GOT3 (cell line): ENCODE measurements at places on chromosomes 2 and 18.

DNA sequence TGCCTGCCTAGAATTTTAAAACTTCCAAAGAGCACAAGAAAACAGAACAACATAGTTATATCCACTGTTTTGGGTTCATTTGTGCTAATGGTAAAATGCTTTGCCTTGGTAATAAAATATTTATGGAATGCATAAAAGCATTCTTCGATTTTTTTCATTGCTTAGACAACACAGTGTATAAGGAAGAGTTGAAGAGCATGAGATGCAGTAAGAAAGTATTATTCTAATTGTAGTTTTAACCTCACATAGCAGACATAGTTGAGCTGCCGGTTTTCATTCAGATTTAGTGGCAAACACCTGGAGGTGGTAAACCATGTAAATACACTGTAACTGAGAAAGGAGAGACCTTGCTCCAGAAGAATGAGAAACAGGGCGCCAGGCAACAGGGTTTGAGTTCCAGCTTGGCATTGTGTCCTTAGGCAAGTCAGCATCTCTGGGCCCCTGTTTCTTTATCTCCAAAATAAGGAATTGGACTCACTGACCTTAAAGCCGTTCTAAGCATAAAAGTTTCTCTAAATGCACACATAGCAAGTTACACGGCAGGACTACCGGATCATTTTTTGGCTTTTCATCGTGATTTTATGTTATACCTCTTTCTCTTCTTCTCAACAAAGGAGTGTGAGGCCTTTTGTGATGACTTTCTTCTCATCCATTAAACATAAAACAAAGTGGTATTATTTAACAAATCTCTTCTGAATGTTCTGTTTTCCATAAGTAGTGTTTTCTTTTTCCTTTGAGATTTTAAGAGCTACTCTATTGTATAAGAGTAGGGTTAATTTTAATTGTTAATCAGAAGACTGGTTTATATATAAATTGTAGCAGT is 7.9 kb downstream of the UGP2 start:
- DNase-seq, result no peak

DNA sequence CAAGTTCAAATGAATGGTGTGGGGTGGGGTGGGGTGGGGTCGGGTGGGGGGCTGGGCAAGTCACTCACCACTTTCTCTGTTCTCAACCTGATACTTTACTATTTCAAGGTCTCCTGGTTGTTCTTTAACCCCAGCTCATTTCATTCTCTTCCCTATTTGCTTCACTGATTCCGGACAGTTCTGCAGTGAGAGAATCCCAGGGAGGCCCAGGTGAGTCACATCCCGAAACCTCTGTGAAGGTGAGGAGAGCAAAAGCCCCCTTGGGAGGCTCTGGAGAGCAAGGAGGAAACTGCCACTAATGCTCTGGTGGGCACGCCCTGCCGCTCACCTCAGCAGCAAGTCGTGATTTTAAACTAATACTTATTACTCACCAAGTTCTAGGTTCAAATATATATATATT is 8.9 kb downstream of the EDAR start:
- no peak for DNase-seq

DNA sequence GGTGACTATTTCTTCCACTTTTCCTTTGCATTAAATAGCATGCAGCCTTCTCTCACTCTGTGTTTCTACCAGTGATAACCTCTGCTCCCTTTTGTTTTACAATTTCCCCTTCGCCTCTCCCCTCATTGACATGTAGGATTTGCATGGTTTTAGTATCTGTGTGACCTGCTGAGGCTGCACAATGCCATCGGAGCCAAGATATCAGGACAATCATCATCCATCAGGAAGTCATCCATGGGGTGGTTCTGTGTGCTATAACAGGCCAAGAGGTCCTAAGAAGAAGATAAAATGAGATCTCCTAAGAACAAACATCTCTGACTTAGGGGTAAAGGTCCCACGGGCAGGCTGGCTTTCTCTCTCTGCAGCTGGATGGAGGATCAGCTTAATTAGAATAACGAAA is 65.6 kb downstream of the EHD3 start:
- no peak for DNase-seq

- DNase-seq, result no peak
These were observed 110.2 kb downstream of the SETBP1 start for GRCh38 chr18:44790860-44791259.

- DNase-seq, result no peak
These were observed 45.6 kb downstream of the CEP192 start for GRCh38 chr18:13036622-13037320.

GRCh38 chr2:32965523-32966171 is 18.9 kb downstream of the LTBP1 start:
- DNase-seq, result no peak

GRCh38 chr18:36493349-36494159 is 196.0 kb downstream of the FHOD3 start:
- no peak for DNase-seq

DNA sequence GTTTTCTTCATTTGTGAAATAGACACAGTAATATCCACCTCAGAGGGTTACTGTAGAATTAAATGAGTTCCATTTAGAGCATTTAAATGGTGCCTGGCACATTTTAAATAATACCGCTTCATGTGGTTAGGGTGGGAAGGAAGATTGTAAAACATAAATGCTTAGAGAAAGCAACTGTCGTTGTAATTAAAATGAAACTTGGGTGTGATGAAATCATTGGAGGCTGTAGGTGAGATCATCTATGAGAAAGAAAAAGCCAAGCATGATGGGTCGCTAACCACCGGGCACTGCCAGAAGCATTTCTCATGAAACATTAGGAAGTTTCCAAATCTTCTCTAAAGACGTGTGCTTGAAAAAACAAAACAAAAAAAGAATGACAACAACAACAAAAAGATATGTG is 8.2 kb upstream of the SLC39A10 start:
- no peak for DNase-seq

DNA sequence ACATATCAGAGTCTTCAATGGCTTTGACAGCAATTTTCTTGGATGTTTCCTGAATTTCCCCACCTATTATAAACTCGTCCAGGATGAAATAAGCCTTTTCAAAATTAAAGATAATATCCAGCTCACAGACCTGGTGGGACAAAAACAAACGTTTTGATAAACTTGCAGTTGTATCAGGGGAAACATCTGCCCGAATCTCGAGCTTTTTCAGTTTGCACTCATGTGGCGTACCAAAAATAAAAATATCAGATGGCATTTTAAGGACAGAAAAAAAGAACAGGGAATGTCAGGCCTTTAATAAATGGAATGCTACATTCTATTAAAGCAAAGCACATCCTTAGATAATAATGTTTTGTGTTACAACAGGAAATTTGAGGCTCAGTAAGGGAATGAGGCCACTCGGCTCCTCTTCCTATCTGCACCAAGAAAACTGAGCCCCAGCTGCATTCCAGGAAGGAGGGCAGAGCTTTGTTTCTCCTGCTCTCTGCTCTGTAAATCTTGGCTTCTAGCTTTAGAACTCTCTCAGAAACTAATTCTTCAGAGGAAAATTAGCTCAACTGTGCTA is 72.1 kb downstream of the AP1S3 start:
- DNase-seq, result no peak

- no peak for DNase-seq
These were observed 68.2 kb downstream of the ZSWIM2 start for GRCh38 chr2:186780701-186781316.

DNA sequence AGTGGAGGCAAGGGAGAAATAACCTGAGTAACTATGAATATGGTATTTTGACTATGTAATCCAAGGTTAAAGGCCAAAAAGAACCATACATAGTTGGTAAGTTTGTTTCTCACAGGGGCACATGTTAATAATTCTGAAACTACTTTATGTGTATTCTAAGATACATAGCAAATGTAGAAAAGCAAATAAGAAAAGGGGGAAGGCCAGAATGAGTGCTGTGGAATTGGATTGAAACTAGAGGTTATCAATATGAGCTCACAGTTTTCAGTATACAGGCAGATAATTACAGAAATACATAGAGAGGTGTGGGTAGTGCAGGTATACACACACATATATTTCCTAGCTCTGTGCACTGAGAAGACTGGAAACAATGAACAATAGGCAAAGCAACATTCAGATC is 13.7 kb downstream of the INO80C start:
- DNase-seq, result no peak

DNA sequence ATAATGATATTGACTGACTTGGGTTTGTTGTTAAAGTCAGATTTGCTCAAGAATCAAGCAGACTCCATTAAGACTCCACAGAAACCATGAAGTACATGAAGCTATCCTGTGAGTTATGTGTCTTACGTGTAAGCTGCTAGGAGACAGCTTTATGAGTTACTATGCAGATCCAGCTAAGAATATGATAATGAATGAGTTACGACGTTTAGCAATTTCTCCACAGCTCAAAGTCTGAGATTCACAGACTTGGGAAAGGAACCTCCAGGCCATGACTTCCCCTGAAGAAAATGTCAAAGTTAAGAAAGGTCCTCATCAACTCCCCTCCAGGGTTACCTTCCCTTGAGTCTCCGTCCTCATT is 211.9 kb upstream of the HNRNPA3 start:
- no peak for DNase-seq

- no peak for DNase-seq
These were observed 582 bp upstream of the ZAP70 start for GRCh38 chr2:97712693-97713295.

- no peak for DNase-seq
These were observed 37.7 kb downstream of the STON1 start for GRCh38 chr2:48567671-48568070.

- no peak for DNase-seq
These were observed 16.0 kb upstream of the SNORC start for GRCh38 chr2:232854082-232854481.

DNA sequence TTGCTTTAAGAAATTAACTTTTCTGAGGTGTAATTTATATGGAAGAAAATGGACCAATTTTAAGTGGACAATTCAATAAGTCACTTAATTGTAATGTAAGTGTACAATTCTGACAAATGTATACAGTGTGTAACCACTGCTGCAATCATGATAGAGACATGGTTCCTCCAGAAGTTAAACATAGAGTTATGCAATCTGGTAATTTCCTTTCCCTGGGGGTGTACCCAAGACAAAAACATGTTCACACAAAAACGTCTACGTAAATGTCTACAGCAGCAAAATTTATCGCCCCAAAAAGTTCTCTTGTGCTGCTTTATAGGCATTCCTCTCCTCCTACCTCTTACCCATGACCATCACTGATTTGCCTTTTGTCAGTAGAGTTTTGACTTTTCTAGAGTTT is 141.5 kb downstream of the AQP4 start:
- DNase-seq, result no peak

- DNase-seq, result no peak
These were observed 6.3 kb downstream of the PDCD1 start for GRCh38 chr2:241852116-241852980.

GRCh38 chr2:68974946-68975665 is 670 bp downstream of the GKN1 start:
- no peak for DNase-seq

- DNase-seq, result no peak
These were observed 394.9 kb upstream of the ZEB2 start for GRCh38 chr2:144914622-144915318.

- peak; percentile 8 for DNase-seq
These were observed 123.9 kb upstream of the CD302 start for GRCh38 chr2:159921752-159922404.

- no peak for DNase-seq
These were observed 395.5 kb upstream of the HNRNPA3 start for GRCh38 chr2:176817061-176817565.

- no peak for DNase-seq
These were observed 27.9 kb upstream of the SOX11 start for GRCh38 chr2:5664278-5664681.

DNA sequence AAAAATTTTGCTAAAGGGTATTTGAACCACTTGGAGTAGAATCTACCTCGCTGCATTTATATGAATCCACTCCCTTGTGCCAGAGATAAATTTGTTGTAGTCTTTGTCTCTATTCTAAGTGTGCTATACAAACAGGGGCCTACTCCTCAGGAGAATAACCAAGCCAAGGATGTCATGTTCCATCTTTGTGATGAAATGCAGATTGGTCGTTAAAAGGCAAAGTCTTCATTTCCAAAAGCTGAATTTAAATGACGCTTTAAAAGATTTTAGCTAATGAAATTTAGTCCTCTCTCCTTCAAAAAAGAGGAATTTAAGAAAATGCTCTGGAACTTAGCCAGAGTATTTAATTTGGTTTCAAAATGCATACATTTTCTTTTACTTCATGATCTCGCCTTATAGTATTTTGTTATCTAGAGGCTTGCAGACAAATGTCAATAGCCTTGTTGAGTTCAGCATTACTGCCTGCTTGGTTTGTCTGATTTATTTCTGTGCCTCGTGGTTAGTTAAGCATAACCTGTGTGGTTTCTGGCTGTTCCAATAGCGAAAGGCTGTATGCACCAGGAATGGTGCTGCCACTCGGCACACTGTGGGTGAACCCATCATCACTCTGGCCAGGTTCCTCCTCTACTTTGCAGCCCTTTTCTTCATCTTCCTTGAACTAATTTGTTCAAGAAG is 417.6 kb downstream of the ZNF521 start:
- no peak for DNase-seq

- no peak for DNase-seq
These were observed 98.3 kb upstream of the EPC2 start for GRCh38 chr2:148546270-148546669.

GRCh38 chr2:197306696-197307040 is 3.9 kb downstream of the ANKRD44 start:
- no peak for DNase-seq

DNA sequence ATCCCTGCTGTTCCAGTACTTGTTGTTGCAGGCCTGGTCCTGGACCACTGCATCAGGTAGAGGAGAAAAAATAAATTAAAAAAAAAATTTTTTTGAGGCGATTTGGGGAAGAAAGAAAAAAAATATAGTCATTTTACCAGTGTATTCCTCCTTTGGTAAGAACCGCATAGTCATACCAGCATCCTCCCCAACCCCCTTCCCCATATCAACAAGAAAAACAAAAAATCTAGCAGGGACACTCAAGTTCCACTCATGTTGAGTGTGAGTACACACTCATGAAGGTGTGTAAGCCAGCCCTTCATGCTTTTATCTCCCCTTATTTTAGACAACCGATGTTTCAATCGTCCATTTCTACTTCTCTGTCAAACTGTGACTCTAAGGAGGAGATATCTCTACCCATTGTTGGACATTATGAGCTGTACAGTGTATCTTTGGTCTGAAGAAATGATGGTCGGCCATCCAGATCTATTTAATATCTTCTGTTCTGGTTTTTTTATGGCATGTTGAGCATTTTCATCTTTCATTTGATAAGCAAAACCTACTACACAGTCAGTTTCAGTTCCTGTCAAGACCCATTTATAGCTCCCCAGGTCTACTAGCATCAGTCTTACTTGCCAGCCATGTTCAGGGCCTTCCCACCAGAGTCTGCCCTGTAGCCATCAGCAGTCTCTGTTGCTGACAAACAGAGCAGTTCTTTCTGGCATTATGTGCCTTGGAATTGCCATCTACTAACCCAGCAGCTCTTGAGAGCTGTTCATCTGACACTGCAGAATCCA is 20.0 kb downstream of the ELP2 start:
- no peak for DNase-seq

DNA sequence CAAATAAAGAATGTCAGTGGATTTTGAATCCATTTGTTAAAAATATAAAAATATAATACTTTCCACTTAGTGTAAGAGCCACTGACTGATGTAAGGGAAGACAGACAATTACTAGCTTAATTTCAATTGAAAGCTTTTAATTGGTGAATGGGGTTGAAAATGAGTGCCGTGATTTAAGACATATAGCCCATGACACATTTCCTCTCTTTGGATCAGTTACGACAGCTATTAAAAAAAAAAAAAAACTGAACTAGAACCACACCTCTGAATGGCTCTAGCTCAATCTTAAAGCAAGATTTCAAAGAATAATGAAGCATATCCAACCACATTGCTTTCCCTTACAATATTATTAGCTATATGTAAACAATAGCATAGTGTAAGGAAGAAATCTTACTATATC is 44.0 kb downstream of the CIB4 start:
- DNase-seq, result no peak

- DNase-seq, result no peak
These were observed 253.1 kb downstream of the CDCA7 start for GRCh38 chr2:173607606-173608311.
